ENCODE measurements at places on chromosomes 5 and 9.

DNA sequence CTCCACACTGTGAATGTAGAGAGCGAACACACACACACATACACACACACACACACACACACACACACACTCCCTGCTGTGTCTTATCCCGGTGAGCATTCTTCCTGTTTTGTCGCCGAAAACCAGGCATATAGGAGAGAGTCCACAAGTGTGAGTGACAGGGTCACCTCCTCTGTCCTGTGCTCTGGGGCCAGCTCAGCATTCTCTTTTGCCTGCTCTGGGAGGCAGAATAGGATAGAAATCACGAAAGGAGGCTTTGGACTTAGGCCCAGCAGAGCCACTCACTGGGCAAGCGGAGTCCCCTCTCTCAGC is 3.0 kb downstream of the LAMC3 start:
- DNase-seq, result no peak

- DNase-seq, result no peak
Observed at GRCh38 chr9:69190086-69190862, 16.2 kb downstream of the TJP2 start.

DNA sequence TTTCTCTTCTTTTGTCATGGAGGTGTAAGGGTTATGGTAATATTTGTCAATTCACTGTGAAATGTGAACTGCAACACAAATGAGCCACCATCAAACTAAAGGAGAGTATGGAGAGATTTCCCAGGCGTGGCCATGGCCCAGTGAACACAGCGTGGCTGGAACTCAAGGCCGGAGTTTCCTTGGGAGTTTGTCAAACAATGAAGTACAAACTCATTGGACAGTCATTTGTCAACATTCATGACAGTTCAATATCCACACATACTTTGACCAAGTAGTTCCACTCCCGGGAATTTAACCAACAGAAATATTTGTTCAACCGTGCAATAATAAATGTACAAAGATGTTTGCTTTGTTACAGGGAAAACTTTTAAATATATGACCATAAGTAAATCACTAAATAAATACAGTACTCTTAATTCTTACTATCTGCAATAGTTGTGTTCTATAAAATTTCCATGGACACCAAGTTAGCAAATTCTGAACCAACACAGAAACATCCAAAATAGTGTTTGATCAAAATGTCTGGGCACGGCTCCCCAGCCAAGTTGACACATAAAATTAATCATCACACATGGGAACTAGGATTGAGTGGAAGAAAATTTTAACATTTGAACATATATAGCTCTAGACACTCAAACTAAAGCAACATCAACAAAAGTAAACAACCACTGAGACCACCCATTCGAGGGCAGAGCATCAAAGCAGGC is 87.1 kb downstream of the DIRAS2 start:
- no peak for DNase-seq

DNA sequence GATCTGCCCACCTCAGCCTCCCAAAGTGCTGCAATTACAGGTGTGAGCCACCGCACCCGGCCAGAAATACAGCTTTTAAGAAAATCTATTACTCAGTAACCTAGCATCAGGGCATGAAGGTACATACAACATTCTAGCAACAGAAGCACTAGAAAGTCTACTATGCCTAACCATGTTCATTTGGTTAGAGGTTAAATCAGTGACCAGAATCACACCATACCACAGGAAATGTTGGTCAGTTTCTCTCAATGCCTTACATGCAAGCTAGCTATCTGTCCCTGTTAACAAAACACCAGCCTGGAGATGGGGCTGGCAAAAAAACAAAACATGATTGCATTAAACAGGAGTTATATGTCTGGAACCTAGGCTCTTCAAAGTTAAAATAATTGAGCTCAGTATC is 104.1 kb downstream of the STRBP start:
- DNase-seq, result no peak

GRCh38 chr5:126054577-126055347 is 368.4 kb upstream of the GRAMD2B start:
- DNase-seq, result no peak

GRCh38 chr5:107393851-107394250 is 276.9 kb downstream of the EFNA5 start:
- no peak for DNase-seq

GRCh38 chr5:68484307-68485068 is 268.9 kb downstream of the PIK3R1 start:
- DNase-seq, result no peak

DNA sequence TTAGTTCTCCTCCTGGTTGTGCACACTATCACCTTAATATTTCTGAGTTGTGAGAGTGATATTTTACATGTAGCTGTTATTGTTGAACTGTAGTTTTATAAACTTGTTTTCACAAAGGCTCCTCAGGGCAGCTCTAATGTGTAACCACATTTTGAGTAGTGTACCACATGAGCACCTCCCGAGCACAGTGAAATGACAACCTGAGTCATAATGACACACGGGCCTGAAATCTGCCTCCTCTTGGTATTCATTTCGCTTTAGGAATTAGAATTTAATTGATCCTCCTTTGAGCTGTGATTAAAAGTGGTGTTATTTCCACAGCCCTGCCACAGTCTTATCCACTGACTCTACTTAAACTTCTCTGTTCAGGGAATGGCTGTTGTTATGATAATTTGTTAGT is 7.9 kb downstream of the MTRR start:
- DNase-seq, result peak; percentile 41

DNA sequence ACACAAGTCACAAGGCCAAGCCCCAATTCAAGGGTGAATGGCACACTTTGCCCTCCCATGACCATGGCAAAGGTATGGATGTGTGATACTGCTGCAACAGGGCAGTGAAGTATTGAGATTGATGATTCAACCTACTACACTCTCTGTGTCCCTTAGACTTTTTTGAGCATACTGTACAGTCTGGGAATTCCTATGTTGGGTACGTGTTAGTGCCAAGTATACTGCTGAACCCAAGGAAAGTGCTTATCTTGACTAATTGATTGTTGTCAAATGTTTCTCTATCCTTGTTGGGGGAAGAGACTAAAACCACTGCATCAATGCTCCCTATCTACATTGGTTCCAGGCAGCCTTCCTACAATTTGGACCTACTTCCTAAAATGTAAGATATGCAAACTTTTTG is 93.7 kb downstream of the NDFIP1 start:
- no peak for DNase-seq

GRCh38 chr9:82606492-82607382 is 456.2 kb downstream of the RASEF start:
- DNase-seq, result no peak

DNA sequence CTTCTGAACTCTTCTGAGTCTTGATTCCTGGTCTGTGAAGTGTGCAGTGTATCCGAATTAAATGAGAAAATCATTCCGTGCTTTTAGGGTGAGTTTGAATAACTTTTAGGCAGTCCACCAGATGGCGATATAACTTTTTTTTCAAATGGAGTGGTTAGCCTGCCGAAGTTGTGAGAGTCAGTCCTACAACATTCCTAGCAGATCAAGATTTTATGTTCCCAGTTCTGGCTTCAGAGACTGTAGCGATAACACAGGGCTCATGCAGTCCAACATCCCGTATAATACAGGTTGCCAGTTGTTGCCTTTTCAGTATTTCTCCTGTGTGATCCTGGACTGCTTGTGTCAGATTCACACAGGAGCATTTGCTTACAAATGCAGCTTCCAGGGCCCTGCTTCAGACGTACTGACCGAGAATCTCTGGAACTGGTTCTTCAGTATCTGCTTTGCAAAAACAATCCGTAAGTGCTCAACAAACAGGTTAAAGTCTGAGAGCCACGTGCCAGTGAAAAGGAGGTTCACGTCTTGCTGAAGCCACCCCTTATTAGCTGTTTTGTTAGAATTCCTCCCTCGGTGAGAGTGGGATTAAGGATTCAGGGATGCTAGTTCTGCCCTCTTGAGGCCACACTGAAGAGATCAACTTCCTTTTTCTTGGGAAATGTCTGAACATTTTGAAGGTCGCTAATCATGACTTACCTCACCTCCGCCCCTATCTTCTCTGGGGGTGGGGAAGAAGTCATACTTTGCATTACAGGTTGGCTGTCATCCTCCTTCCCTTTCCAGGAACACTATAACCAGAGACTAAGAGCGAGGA is 22.8 kb downstream of the SMIM3 start:
- no peak for DNase-seq

DNA sequence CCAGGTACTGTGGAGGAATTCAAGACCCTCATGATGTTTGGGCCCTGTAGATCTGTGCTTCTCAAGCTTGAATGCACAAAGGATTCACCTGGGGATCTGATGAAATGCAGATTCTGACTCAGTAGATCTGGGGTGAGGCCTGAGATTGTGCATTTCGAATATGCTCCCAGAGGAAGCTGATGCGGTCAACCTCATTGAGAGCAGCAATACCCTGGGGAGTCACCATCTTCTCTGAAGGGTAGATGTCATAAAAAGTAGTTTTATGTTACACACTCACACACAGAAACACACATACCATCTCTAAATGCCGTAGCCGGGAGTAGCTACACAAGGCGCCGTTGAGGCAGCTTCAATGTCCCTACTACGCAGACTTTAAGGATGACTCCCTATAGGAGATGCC is 55.8 kb upstream of the CPEB4 start:
- no peak for DNase-seq

DNA sequence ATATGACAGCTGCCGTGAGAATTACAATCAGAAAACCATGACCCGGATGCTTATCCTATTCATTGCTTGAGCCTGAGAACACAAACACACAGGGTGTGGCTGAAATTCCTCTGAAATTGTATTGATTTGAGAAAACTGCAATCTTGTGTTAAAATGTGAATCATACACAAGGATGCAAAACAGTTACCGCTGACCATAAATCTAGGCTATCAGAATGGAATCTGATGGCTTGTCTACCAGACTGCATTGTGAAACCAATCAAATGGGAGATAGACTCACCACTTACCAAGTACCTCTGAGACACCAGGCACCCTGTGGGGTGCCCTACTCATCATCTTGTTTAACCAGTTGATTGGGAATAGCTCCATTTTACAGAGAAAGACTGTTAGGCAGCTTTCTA is 188.7 kb upstream of the MSX2 start:
- no peak for DNase-seq

- no peak for DNase-seq
Observed at GRCh38 chr5:67612961-67613360, 416.4 kb upstream of the CD180 start.

DNA sequence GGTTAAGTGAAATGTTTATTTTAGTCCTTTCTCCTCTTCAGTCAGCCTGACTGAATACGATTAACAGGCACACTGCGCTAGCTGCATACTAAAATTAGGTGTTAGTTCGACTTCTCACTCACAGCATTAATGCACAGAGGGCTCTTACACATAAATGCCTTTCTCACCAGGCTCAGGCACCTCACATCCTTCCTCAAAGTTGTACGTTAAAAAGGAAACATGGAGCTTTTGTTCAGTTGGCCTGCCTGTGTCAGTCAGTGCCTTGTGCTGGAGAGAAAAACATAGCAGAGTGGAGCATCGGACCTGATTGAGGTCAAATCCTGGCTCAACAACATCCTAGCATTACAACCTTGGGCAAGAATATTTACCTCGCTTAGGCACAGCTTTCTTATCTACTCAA is 236.0 kb upstream of the ZNF462 start:
- DNase-seq, result no peak

- DNase-seq, result no peak
Observed at GRCh38 chr9:111603041-111603440, 3.6 kb upstream of the PTGR1 start.

- no peak for DNase-seq
Observed at GRCh38 chr9:132099741-132100407, 20.2 kb upstream of the MED27 start.

GRCh38 chr5:58477760-58478376 is 13.4 kb upstream of the GAPT start:
- no peak for DNase-seq

DNA sequence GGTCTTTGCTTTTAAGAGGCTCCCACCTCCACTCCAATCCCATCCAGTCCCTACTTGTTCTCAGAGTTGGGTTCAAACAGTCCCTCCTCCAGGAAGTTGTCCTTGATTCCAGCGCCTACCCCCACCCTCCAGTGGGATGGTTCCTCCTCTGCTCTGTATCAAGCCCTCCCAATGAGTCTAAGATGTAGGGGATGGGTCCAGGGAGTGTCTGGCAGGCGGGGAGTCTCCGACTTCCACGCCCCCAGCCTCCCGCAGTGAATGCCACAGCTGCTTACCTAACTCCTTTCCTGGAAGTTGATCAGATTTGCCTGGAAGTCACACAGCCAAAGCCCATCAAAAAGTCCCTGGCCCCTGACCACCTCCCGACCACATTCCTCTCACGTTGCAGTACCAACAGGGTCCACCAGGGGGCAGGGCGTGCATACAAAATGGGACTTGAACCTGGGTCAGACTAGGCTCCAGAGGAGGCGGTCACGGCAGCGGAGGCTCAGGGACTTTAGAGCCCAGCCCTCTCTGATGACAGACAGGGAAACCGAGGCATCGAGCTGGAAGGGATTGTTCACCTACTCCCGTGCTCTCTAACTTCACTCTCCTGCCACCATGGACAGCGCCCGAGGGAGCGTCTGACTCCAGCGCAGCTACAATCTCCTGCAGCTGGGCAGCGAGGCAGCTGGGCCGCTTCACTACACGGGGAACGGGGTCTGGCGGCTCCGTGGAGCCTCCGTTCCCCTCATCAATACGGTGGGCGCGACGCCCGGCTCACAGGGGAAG is 25.0 kb upstream of the TDRD7 start:
- DNase-seq, result peak; percentile 84

DNA sequence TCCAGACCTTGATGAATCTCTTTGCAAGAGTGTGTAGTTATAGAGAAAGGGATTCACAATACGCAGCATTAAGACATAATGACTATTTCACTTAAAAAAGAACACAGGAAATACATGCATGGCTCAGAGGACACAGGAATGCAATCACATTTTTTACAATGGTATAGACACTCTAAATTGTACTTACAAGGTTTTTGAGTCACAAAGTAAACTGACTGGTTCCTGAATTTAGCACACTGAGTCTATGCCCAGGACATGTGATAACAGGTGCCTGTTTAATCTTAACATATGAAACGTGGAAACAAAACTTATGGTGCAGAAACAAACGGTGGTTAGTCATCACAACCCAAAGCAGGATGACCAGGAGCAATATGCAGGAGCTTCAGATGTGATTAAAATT is 6.7 kb downstream of the EPB41L4A start:
- DNase-seq, result no peak

- DNase-seq, result no peak
Observed at GRCh38 chr5:24602188-24602587, 42.6 kb downstream of the CDH10 start.

DNA sequence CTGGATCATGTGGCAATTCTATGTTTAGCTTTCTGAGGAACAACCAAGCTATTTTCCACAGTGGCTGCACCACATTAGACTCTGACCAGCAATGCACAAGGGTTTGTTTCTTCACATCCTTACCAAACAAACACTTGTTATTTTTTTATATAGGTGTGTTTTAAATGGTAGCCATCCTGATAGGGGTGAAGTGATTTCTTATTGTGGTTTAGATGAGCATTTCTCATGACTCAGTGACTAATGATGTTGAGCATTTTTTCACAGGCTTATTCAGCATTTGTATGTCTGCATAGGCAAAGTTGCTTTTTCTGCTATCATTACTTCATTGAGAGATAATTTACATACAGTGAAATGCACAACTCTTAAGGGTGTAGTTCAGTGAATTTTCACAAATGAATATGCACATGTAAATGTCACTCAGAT is 36.0 kb downstream of the ANKRD33B start:
- DNase-seq, result no peak

- DNase-seq, result no peak
Observed at GRCh38 chr5:13731121-13731628, 213.3 kb downstream of the DNAH5 start.
